Activated naive CD4-positive, alpha-beta T cell treated with anti-CD3 and anti-CD28 coated beads, Interleukin-2, amount 10 ng/mL, durations not matched to agents 7 days and 5 days (primary cell): ENCODE measurements at places on chromosomes 1 and 21.
A peak's percentile ranks its signal among the peaks of the same experiment; 100 is the strongest.

DNA sequence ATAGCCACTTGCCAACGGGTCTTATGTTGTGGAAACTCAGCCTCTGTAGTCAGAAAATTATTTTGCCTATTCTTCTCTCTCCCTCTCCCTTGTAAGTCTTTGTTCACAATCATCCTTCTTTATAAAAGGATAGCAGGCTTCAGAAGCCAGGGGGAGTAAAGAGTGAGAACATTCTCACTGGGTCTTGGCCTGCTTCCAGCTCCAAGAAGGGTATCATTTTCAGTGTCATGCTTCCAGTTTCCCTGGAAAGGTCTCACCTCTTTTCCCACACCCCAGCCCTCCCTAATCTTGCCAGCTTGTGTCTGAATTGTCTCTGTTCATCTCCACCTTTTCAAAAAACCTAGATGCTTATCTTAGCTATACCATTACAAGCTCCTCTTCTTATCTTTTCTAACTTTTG is 346.2 kb upstream of the LRRC7 start:
- no peak for DNase-seq

GRCh38 chr21:44057055-44057454 is 44.9 kb downstream of the TRAPPC10 start:
- DNase-seq, result no peak

GRCh38 chr1:85463731-85464496 is 1.0 kb downstream of the DDAH1 start:
- no peak for DNase-seq

DNA sequence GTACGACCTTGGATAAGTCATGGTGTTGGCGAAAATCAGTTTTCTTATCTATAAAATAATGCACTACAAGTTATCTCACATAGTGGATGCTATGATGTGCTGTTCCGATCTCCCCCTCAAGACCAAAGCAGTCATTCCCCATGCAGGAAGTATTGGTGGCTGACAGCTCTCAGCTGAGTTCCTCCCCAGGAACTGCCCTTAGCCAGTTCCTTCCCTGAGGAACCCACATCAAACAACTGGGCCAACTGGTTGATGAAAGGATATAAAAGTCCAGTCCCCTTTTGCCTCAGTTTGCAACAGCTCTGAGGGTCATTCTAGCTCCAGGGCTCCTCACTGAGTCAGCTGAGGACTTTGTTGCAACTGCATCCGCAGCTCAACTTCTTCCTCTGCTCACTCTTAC is 16.1 kb upstream of the SLAMF1 start:
- DNase-seq, result no peak

GRCh38 chr21:32570456-32570855 is 14.9 kb downstream of the TCP10L start:
- DNase-seq, result no peak

- DNase-seq, result no peak
Observed at GRCh38 chr1:221965252-221965651, 223.4 kb upstream of the DUSP10 start.

- DNase-seq, result no peak
Observed at GRCh38 chr1:96096613-96097321, 624.8 kb upstream of the PTBP2 start.

DNA sequence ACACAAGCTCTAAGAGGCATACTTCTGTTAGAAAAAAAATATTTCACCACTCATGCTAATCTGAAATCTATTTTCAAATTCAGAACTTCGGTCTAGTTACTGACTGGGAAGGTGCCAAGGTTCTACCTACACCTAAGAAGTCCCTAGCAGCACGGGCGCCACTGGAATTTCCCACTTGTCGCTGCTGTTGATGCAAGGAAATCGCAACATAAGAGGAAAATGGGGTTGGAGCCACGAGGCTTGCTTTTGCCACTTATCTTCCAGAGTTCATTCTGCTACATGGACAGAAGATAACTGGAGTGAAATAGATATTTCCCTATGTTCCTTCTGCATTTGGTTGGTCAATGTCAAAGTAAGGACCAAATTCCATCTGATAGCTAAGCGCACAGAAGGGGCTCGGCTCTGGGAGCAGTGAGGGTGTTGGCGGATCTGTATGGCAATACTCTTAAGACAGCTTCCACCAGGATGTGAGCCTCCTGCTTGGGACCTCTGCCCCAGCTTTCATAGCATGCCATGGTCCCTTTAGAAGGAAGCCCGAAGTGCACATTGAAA is 47.2 kb downstream of the RCAN1 start:
- DNase-seq, result no peak

GRCh38 chr1:1541956-1542765 is 1.7 kb upstream of the TMEM240 start:
- DNase-seq, result no peak

DNA sequence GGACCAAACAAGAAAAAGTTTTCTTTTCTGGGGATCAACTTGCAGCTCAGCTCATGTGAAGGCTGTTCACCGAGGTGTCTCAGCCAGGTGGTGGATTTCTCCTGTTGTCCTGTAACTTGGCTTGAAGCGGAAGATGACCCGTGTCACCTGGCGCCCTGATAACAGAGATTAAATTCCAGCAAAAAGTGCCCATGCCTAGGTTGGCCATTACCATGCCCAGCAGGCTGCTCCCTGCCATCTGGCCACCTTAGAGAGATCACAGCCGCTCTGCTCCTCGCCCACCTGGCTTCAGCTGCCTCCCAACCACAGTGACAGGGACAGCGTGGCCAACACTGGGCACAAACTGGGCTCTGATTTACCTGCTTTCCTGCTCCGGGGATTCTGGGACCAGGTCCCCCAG is 149.5 kb downstream of the ZBTB18 start:
- DNase-seq, result no peak

GRCh38 chr1:171313835-171314320 is at the start of gene FMO4:
Gene FMO4, plus strand, starts transcription at chr1:171314183. Its CDS starts 5,643 bp downstream, at chr1:171319826.
- peak; percentile 91 for DNase-seq

DNA sequence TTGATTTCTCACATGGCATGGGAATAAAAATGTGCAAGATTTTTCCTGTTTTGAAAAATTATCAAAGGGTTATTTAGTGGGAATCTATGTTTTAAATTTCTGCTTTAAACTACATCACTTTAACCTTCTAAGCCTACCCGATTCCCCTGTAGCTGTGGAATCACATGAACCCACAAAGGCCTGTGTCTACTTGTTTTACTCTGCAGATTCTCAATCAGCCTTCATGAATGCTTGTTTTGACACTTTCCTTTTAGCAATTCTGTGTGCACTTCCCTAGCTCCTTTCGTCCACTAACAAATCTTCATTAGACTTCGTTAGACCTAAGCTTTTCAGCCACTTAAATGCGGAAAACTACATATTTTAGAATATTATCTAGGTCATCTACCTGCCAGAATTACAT is 56.0 kb upstream of the C1orf21 start:
- DNase-seq, result no peak

DNA sequence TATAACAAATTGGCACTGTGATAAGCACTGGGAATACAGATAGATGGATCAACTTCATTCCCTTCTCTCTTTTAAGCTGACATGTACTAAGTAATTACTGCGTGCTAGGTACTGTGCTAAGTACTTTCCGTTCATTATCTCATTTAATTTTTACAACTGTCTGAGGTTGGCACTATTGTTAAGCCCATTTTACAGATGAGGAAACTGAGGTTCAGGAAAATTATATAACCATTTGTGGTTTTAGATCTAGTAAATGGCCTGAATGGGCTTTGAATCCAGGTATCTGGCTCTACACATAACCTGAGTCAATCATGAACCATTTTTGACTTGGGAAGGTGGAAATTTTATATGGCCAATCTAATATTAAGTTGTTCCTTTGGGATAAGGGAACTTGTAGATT is 3.6 kb upstream of the HMGCS2 start:
- DNase-seq, result no peak

DNA sequence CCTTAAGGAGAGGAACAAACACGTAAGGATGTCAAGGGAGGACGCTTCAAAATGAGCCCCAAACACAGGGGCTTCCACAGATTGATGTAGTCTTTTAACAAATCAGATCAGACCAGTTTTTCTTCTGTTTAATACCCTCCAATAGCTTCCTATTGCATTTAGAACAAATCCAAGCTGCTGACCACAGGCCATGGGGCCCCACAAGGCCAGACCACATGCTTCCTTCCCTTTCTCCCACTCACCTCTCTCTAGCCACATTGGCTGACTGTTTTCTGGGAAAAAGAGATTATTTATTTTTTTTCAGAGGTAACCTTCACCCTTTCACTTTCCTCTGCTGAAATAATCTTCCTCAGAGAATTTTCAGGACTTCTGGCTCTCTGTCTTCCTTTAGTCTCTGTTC is 380.6 kb downstream of the SIPA1L2 start:
- no peak for DNase-seq

GRCh38 chr1:10789803-10790702 is 6.4 kb downstream of the CASZ1 start:
- no peak for DNase-seq

- no peak for DNase-seq
Observed at GRCh38 chr1:5886541-5887348, 105.5 kb downstream of the NPHP4 start.
